T-helper 9 cell (primary cell): ENCODE measurements at places on chromosomes 7 and 10.
A peak's percentile ranks its signal among the peaks of the same experiment; 100 is the strongest.

GRCh38 chr7:7798510-7798909, 80.1 kb upstream of the RPA3 start:
- no peak for DNase-seq

- DNase-seq, result no peak
Measured at GRCh38 chr10:129023082-129023481, 444.0 kb upstream of the MGMT start.

- DNase-seq, result no peak
Measured at GRCh38 chr10:7520507-7521485, 110.0 kb upstream of the SFMBT2 start.

- DNase-seq, result no peak
Measured at GRCh38 chr7:88666626-88667025, 92.9 kb upstream of the ZNF804B start.

DNA sequence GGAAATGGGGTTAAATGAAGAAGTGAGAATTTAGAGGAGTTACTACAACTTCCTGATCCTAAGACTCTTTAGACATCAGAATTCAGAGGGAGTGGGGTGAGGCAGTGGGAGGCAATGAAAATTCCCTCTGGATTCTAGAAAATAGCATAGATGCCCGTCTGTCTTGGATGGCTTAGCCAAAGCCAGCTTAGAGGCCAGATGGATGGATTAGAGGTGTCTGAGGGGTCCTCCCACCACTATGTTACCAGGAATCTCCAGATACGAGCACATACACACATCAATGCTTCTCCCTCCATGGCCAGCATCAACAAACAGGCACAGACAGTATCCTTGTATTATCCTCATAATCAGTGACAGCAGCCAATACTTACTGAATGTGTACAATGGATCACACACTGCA, 418.1 kb downstream of the PLXNA4 start:
- no peak for DNase-seq

- no peak for DNase-seq
Measured at GRCh38 chr7:4642468-4643203, 39.5 kb upstream of the FOXK1 start.

DNA sequence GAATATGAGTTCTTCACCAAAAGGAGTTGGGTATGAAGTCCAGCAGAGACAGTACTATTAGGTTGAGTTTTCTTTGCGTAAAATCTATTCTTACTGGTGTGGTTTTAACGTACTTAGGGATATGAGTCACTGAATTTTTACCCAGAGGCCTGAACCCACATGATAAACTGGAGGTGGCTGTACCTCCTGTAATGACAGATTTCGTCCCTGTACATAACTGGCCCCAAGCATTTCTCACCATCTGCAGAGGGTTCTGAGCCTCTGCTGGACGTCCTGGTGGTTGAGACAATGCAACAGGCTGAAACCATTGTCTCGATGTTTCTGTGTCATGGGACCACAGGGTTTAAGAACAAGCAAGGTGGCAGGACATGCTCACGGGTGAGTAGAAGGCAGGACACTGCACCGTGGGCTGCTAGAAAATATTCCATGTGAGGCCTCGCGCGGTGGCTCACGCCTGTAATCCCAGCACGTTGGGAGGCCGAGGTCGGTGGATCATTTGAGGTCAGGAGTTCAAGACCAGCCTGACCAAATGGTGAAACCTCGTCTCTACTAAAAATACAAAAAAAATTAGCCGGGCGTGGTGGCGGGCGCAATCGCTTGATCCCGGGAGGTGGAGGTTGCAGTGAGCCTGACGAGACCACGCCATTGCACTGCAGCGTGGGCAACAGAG, 233.9 kb downstream of the DNAJB6 start:
- DNase-seq, result no peak

GRCh38 chr10:46226232-46226631, 60.6 kb upstream of the ANTXRL start:
- no peak for DNase-seq

DNA sequence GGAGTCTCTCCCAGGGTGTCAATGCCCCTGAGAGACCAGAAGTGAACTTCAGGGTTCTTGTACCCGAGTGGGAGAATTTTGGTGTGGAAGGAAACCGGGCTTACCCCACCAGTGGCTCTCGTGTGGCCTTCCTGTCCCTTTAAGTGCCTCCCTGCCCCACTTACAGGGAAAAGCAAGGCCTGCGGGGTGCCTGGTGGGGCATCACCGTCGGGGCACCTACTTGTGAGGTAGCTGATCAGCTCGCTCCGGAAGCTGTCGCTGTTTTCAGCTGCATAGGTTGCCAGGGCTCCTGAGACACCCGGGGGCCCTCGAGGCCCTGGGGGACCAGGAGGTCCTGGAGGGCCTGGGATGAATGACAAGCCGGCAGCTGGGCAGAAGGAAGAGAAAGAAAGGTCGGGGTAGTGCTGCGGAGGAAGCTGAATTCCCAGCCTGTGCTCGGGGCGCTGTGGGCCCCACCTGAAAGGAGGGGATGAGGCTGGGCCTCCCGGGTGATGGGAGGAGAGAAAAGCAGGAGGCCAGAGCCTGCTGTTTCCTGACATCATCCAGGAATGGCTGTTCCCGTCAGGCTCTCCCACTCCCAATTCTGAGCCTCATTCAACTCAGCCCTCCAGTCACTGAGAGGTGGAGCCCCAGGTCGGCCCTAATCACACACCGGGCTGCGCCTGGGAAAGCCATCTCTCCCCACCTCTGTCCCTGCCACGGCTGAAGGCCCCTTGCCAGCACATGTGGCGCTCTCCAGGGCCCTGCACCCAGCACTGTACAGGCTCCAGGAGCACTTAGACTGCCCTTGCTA, 51.1 kb downstream of the COL17A1 start:
- DNase-seq, result no peak

GRCh38 chr7:72092769-72093168, 319.4 kb downstream of the CALN1 start:
- DNase-seq, result no peak

DNA sequence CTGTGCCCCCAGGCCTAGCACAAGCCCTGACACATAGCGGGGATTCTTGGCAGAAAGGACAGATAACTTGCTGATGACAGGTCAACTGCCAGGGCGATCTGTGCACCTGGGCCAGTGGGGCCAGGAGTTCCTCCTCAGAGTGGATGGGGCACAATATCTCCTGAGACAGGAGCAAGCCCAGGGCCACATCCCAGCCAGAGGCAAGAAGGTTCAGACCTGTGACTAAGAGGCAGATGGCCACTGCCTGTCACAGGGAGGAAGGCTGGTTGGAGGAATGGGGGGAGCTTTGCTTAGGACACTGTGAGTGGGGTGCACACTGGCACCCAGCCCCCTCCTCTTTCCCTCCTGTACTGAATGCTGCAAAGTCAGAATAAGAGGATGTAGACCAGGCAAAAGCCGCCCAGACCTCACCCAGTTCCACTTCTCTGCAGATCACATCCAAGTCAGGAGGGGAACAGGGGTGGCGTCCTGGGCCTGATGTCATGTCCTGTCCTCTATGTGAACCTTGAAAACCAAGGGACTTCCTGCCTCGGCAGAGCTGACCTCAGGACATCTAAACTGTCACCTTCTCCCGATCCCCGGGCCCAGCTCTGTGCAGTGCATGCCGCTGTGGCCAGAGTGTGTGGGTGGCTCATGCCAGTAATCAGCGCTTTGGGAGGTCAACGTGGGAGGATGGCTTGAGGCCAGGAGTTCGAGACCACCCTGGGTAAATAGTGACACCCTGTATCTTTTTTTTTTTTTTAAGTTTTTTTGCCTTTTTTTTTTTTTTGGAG, 1.3 kb downstream of the GUSB start:
- DNase-seq, result peak; percentile 39

DNA sequence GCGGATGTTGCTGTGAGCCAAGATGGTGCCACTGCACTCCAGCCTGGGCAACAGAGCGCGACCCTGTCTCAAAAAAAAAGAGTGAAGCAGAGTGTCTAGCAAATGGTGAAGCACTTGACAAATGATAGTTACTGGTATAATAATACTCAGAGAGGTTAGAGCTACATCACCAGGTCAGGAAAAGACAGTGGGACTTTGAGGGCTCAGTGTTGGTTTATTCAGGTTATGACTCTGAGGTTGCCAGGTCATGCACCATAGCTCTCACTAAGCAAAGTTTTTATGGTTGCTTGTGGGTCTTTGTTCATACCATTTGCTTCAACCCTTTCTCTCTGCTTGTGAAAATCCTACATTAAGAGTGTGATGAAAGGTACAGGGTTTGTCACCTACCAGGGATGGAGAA, 13.6 kb downstream of the MRPS33 start:
- DNase-seq, result no peak

DNA sequence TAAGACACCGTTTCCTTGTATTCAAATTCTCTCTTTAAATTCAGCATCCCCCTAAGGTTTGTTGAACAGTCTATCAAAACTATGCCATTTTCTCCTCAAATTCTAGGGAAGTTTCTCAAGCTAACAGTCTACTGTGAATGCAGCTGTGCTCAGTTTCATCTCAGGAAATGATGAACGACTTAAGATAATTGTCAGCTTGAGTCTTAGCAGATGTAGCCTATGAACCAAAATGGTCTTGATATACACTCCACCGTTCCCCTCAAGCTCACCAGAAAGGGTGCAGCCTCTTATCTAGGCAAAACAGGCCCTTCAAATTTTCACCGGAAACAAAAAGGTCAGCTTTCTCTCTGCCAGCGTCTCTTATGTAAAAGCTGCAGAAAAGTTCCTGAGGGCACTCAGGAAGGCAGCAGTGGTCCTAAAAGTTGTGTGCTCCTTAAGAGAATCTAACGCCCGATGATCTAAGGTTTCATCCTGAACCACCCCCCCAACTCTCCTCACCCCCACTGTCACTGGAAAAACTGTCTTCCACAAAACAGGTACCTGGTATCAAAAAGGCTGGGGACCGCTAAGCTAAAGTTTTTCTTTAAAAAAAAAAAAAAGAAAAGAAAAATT, 2.1 kb downstream of the DNAJC9 start:
- no peak for DNase-seq

- no peak for DNase-seq
Measured at GRCh38 chr7:124072603-124073309, 39.9 kb upstream of the TMEM229A start.
